ENCODE measurements at places on chromosomes 5 and 9. TPM values are rescaled to one million over a fixed set of nuclear protein-coding genes. Genes with fewer than 3 reads are reported as not detected.

- no peak overlapping the region for H3K27ac ChIP-seq
- H3K36me3 ChIP-seq, result no peaks in the 10 kb centered on the region
- no peak for DNase-seq
- H3K4me3 ChIP-seq, result no peak overlapping the region
Measured at GRCh38 chr5:32523625-32524024, 61.7 kb upstream of the SUB1 start.

- no peaks in the 10 kb centered on the region for H3K4me1 ChIP-seq
- no peaks in the 10 kb centered on the region for H3K27me3 ChIP-seq
- no peak for DNase-seq
- H3K36me3 ChIP-seq, result no peaks in the 10 kb centered on the region
- no peak overlapping the region for H3K4me3 ChIP-seq
Measured at GRCh38 chr9:32011049-32011448, 373.4 kb upstream of the ACO1 start.

DNA sequence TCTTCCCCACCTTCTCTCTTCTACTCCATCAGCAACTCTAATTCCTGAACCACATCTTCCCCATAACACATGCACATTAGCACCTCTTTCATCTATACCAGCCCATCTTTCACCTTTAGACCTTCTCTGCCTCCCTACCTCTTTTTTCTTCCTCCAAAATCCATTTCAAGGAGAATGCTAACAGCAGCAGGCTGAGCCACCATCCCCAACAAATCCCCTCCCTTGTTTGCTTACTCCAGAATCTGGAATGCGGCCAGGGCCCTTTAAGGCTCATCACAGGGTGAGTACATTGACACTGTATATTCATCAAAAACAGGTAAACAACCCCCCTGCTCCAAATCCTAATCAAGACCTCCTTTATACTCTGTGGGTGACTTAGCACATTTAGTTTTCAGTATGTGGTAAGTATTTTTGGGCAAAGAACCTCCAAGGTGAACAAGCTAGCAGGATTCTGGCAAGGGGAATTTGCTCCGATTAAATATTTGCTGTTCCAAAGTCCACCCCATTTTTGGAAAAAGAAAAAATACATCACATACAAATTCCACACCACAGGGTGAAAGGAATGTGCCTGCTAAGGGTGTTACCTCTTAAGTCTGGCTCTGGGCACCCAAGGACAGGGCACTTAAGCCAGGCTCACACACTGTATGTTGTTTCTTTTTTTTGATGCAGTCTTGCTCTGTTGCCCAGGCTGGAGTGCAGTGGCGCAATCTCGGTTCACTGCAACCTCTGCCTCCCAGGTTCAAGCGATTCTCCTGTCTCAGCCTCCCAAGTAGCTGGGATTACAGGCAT lies 71.4 kb downstream of the SERINC5 start:
- peak overlapping the region; percentile 5 for H3K27ac ChIP-seq
- no peaks in the 10 kb centered on the region for H3K36me3 ChIP-seq
- H3K4me3 ChIP-seq, result no peak overlapping the region
- peaks cover 69% of the 10 kb centered on the region for H3K4me1 ChIP-seq
- no peaks in the 10 kb centered on the region for H3K27me3 ChIP-seq
- DNase-seq, result no peak

GRCh38 chr9:9560382-9561035 lies 1052.3 kb downstream of the PTPRD start:
- no peak overlapping the region for H3K27ac ChIP-seq
- H3K4me1 ChIP-seq, result no peaks in the 10 kb centered on the region
- H3K27me3 ChIP-seq, result no peaks in the 10 kb centered on the region
- no peaks in the 10 kb centered on the region for H3K36me3 ChIP-seq
- no peak overlapping the region for H3K4me3 ChIP-seq

GRCh38 chr9:78040726-78041125 lies 9.1 kb upstream of the GNAQ start:
- no peak for DNase-seq
- peaks cover 28% of the 10 kb centered on the region for H3K27me3 ChIP-seq
- no peaks in the 10 kb centered on the region for H3K36me3 ChIP-seq
- H3K4me3 ChIP-seq, result no peak overlapping the region

- H3K27me3 ChIP-seq, result no peaks in the 10 kb centered on the region
- no peak overlapping the region for H3K27ac ChIP-seq
- DNase-seq, result no peak
- H3K4me3 ChIP-seq, result no peak overlapping the region
- peaks cover 11% of the 10 kb centered on the region for H3K4me1 ChIP-seq
- no peaks in the 10 kb centered on the region for H3K36me3 ChIP-seq
Measured at GRCh38 chr9:109426626-109427402, 71.3 kb downstream of the PTPN3 start.

The LCN12 gene
- total RNA-seq, result 2.4 TPM

DNA sequence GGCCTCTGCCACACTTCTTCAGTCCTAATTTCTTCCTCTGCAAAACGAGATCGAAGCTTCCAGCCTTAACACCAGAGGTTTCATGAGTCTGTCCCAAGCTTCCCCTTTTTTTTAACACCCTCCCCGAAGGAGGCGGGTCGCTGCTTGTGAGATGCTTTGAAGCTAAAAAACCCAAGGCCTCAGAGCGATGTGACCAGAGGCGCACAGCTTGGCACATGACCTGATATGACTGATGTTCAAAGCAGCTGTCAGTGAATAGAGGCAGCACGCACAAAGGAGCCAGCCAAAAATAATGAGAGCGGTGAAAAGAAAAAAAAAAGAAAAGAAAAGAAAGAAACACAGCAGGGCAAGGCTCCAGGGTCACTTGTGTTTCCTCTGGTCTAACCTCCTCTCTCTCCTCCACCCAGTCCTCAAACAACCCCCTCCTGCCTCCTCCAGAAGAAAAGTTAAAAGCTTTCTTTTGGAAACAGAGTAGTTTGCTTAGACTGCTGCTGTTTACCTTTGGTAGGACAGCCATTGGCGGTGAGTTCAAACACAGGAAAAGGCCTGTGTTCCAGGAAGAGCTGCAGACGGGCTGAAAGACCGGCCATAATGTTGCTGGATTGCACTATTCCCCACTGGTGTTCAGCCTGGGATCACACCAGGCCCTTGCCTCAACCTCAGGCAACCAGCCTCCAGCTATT lies 10.9 kb upstream of the ZNF366 start:
- peaks cover 9% of the 10 kb centered on the region for H3K4me1 ChIP-seq
- peaks cover 4% of the 10 kb centered on the region for H3K27me3 ChIP-seq
- DNase-seq, result no peak
- H3K36me3 ChIP-seq, result no peaks in the 10 kb centered on the region
- no peak overlapping the region for H3K27ac ChIP-seq
- no peak overlapping the region for H3K4me3 ChIP-seq

GRCh38 chr9:108665521-108666239 lies 190.1 kb downstream of the ACTL7B start:
- H3K27me3 ChIP-seq, result no peaks in the 10 kb centered on the region
- no peaks in the 10 kb centered on the region for H3K4me1 ChIP-seq
- H3K4me3 ChIP-seq, result no peak overlapping the region
- DNase-seq, result no peak

The COL23A1 gene
- not detected for total RNA-seq

GRCh38 chr5:95823738-95824609 lies 1.4 kb upstream of the GLRX start:
- H3K36me3 ChIP-seq, result peaks cover 13% of the 10 kb centered on the region
- peak overlapping the region; percentile 95 for H3K4me3 ChIP-seq
- peaks cover 59% of the 10 kb centered on the region for H3K4me1 ChIP-seq

The TXNDC8 gene
- not detected for total RNA-seq

- H3K4me1 ChIP-seq, result peaks cover 19% of the 10 kb centered on the region
- H3K27ac ChIP-seq, result no peak overlapping the region
- H3K4me3 ChIP-seq, result no peak overlapping the region
- H3K27me3 ChIP-seq, result no peaks in the 10 kb centered on the region
Measured at GRCh38 chr5:6187501-6187900, 190.8 kb downstream of the MED10 start.

DNA sequence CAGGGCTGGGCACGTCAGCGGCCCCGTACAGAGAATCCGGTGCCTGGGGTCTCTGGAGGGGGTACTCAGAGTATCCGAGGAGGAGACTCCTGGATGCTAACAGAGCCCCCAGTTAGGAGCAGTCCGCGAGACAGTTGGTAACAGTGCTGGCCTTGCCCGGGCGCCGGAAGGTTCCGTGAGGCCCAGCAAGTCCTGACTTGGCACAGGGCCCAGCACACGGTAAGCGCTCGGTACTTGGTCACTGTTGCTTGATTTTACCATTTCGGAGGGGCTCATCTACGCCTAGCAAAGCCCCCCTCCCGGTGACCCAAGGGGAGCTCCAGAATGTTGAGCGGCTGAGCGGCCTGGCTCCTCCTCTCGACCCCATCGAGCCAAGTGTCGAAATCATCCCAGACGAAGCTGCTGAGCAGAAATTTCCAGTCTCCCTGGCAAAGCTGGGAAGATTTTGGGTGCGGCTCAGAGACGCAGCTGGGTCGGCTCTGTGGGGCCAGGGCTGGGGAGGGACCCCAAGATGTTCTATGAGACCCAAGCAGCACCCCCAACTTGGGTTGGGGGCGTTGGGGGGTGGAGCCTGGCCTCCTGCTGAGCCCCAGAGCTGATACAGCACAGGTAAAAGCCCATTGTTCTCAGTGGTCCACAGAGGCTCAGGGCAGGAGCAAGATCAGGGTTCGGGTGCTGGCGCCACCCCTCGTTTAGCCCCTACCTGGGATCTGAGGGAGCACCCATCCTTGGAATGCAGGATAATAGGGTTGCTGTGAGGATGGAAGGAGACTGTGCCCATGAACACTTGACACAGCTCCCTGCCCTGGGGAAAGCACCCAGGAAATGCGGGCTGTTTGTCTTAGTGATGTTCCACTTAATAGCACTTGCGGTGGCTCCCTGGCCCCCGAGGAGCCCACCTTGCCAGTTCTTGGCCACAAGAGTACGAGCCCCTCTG lies 137.2 kb downstream of the C9orf50 start:
- peaks cover 29% of the 10 kb centered on the region for H3K27me3 ChIP-seq
- DNase-seq, result no peak
- no peak overlapping the region for H3K27ac ChIP-seq

DNA sequence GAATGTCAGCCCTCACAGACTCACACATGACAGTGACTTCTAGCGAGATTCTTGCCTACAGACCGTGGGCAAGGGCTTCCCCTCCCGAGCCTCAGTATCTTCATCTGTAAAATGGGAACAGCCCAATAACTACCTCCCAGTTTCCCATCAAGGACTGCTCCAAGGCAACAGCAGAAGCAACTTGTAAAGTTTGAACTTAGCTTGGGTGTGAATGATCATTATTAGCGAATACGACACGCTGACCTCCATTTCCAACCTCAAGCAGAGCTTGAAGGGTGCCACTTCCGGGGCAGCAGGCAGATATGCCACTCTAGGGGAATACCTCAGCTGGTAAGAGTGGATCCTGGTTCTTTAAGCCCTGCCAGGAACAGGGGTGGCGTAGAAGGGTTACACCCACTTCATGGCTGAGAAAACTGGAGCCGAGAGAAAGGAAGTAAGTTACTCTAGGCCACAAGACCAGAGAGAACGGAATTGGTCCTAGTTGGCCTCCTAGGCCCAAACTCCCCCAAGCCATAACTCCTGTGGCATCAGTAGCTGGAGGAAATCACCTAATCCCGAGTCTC lies 2.0 kb downstream of the RNF44 start:
- peak overlapping the region; percentile 95 for H3K27ac ChIP-seq
- H3K27me3 ChIP-seq, result no peaks in the 10 kb centered on the region
- peaks cover 64% of the 10 kb centered on the region for H3K4me1 ChIP-seq

DNA sequence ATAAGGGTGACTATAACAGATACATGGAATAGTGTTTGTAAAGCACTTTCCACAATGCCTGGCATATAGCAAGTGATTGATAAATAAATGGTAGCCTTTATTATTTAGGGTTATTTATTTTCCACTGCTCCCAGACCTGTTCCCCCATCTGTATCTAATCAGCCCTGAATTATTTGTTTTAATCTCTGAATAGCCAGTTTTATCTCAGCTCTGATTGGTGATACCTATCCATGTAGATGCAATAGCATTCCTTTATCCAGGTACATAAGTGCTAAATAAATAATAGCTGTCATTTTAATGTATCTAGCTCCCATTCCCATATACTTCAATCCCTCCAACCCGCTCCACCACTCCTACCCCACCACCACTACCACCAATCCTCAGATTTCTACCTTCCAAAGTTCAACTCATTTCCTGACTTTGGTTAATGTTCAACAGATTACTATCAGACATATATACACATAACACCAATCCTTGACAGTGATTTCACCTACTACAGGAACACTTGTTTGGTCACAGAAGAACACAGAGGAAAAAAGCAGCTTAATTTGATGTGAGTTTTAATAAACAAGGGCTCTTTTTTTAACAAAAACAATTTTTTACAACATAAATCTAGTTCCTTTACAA lies 14.0 kb downstream of the PRKAA1 start:
- H3K27ac ChIP-seq, result no peak overlapping the region
- peaks cover 28% of the 10 kb centered on the region for H3K4me1 ChIP-seq
- DNase-seq, result no peak
- peaks cover 22% of the 10 kb centered on the region for H3K36me3 ChIP-seq
- no peak overlapping the region for H3K4me3 ChIP-seq
- no peaks in the 10 kb centered on the region for H3K27me3 ChIP-seq

DNA sequence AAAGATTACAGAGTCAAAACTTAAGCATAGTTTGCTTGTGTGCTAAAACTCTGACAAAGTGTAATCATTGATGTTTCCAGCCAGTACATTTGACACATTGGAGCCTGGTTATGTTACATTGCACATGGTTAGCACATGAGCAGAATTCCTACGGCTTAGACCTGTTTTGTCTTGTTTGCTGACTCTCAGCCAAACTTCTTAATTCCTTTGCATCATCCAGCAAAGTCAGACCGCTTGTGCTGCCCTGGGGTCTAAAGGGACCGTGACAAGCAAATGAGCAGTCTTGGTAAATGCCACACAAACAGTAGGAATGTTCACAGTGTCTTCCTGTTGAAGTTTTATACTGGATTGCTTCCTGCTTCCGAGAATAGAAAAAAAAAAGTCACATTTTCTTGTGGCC lies 72.0 kb upstream of the ENTREP1 start:
- no peak for DNase-seq
- H3K4me3 ChIP-seq, result no peak overlapping the region
- H3K36me3 ChIP-seq, result no peaks in the 10 kb centered on the region
- H3K27ac ChIP-seq, result no peak overlapping the region

- no peak overlapping the region for H3K4me3 ChIP-seq
- H3K36me3 ChIP-seq, result no peaks in the 10 kb centered on the region
- H3K27me3 ChIP-seq, result peaks cover 24% of the 10 kb centered on the region
- no peak overlapping the region for H3K27ac ChIP-seq
- DNase-seq, result no peak
Measured at GRCh38 chr9:93177676-93178075, 6.3 kb upstream of the WNK2 start.

DNA sequence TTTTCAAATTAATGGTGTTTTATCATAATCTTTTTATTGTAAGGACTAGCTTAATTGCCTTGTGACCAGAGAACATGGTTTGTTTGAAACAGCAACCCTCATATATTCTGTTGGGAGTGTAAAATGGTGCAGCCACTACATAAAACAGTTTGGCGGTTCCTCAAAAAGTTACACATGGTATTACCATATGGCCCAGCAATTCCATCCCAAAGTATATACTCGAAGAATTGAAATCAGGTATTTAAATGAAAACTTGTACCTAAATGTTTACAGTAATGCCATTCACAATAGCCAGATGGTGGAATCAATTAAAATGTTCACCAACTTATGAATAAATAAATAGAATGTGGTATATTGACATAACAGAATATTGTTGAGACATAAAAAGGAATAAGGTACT lies 14.8 kb upstream of the IL33 start:
- H3K27me3 ChIP-seq, result peaks cover 30% of the 10 kb centered on the region
- H3K4me3 ChIP-seq, result no peak overlapping the region
- no peak overlapping the region for H3K27ac ChIP-seq

The ADAMTS19 gene
- total RNA-seq, result not detected

- H3K27ac ChIP-seq, result no peak overlapping the region
- H3K4me1 ChIP-seq, result no peaks in the 10 kb centered on the region
- no peak for DNase-seq
- no peaks in the 10 kb centered on the region for H3K36me3 ChIP-seq
- H3K4me3 ChIP-seq, result no peak overlapping the region
- no peaks in the 10 kb centered on the region for H3K27me3 ChIP-seq
Measured at GRCh38 chr5:29005386-29005785, 1967.0 kb upstream of the CDH9 start.

The TMC1 gene
- not detected for total RNA-seq
